ENCODE measurements at places on chromosomes 7 and 10. TPM values are rescaled to one million over a fixed set of nuclear protein-coding genes. Genes with fewer than 3 reads are reported as not detected.

The LRIT1 gene
- total RNA-seq, result not detected

The AKR1D1 gene
- total RNA-seq, result not detected

GRCh38 chr7:4279216-4279615, 402.9 kb upstream of the FOXK1 start:
- DNase-seq, result no peak

DNA sequence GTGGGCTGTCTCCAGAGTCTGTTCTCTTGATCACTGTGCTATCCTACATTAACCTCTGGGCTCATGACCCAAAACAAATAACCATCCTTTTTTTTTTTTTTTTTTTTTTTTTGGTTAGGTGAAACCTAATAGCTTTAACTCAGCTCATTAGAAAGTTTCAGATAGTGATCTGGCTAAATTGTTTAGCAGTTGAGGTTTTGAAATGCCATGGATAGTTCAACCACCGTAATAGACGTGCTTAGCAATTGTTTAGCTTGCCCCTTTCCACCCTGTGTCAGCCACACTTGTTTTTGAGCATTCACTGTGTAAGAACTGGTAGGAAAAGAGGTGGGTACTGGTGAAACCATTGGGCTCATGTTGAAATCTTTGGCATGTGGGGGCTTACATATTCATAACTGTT, 3.8 kb downstream of the PLCE1 start:
- no peak for DNase-seq

All from omental fat pad (tissue), 4 donors.